ENCODE measurements at places on chromosomes 3 and 15. TPM values are rescaled to one million over a fixed set of nuclear protein-coding genes. Genes with fewer than 3 reads are reported as not detected.

DNA sequence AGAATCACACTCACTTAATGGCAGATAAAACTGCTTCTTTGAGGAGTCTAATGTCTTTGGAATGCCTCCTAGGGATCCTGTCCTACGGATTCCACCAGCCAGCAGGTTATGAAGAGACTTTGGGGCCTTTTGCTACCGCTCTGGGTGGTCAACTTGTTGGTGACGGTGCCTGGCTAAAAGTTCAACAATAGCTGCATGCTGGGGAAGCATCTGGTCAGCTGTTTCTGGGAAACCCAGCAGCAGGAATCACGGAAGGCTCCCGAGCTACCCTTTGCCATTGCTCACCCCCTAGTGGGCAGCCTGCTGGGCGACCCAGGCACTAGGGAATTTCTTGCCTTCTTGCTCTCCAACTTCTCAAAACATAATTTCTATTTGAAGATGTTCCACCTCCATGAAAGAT, 263.3 kb downstream of the NEK10 start:
- DNase-seq = no peak

PLA2G4E gene
- total RNA-seq = 33.8 TPM

DNA sequence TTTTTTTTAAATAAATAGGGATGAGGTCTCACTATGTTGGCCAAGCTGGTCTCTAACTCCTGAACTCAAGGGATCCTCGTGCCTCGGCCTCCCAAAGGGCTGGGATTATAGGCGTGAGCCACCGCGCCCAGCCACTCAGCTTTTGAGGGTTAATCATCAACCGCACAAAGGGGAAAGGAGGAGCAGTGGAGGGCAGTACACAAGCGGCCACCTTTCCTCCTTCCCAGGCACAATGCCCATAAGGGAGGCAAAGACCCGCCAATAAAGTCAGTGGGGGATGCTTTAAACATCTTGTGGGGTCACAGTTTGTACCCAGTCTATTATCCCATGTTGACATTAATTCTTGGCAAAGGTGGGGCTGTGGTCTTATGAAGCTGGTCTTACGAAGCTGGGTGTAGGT, 32.4 kb downstream of the EHD4 start:
- no peak for DNase-seq

DUT gene
- total RNA-seq = 50.4 TPM

DNA sequence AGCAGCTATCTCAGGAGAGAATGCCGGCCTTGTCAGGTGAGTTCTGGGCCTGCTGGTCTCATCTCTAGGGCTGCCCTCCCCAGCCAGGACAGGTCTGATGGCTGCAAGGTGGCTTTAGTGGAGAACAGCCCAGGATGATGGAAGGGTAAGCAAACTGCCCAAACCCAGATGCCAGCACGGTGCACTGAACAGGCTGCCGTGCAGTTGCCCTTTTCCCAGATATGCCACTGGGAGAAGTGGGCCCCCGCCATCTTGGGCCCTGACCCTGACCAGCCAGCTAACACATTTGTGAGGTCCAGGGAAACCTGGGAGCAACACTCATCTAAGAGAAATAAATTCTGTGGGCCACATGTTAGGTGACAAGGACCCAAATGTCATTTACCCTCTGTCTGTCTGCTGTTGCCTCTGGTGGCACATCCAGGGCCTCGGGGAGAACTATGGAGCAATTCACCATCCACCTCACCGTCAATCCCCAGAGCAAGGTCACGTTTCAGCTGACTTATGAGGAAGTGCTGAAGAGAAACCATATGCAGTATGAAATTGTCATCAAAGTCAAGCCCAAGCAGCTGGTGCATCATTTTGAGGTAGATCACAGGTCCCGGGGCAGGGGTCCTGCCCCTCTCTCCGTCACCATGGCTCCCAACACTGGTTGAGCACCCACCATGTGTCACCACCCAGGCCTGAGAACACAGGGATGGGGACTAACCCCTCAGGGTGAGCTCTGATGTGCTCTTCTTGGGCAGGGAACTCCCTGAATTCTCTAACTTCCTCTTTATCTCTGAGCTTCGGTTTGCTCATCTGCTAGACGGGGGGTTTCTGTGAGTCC, 1.8 kb downstream of the ITIH1 start:
- no peak for DNase-seq

- no peak for DNase-seq
Measured at GRCh38 chr15:91855241-91855640, 1.7 kb downstream of the SLCO3A1 start.

GRCh38 chr3:108322352-108322751, 26.0 kb downstream of the HHLA2 start:
- DNase-seq = no peak

- no peak for DNase-seq
Measured at GRCh38 chr15:71302861-71303410, 187.7 kb downstream of the THSD4 start.

DNA sequence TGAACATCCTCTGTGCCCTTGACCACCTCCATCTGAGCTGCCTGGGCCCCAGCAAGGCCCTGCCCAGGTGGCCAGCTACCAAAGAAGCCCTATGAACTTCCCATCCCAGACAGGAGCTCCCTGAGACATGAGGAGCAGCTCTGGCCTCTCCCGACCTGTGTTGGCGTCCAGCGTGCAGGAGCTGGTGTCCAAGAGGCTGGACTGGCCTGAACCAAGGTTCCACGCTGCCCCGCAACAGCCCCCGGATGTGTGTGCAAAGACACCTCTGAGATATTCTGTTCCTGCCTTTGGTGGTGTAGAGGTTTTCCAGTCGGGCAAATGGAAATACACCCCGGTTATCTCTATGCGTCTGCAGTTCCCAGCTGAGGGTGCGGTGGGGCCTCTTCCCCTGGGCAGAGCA, 42.1 kb downstream of the WNT7A start:
- DNase-seq = no peak

DNA sequence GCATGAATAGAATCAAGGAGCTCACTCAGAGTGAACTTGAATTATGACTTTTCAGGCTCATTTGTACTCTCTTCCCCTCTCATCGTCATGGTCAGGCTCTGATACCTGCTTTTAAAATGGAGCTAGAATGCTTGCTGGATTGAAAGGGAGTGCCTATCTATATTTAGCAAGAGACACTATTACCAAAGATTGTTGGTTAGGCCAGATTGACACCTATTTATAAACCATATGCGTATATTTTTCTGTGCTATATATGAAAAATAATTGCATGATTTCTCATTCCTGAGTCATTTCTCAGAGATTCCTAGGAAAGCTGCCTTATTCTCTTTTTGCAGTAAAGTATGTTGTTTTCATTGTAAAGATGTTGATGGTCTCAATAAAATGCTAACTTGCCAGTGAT, 9.6 kb downstream of the CCNDBP1 start:
- DNase-seq = no peak

DNA sequence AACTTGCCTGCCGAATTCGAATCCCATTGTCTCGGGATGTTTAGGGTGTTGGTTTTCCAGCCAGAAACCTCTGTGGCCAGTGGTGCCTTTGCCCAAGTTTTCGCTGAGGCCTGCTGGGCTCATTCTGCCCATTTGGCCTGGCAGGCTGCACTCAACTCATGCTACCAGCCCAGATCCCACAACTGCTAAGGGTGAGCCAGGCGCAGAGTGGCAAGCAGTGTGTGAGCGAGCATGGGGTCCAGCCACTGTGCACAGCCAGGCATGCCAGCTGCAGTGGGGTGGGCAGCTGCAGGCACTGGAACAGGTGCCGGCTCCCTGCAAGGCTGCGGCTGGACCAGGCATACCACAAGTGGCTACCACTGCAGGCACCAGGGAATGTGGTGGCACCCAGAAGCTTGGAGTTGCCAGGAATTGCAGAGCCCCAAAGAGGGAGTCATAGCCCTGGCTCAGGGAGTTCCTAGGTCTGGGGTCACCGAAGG, 151.4 kb upstream of the P2RY1 start:
- no peak for DNase-seq

UROC1 gene
- not detected for total RNA-seq

GP9 gene
- total RNA-seq = 0.49 TPM

GRCh38 chr3:30657914-30658313, 51.5 kb downstream of the TGFBR2 start:
- no peak for DNase-seq

GRCh38 chr3:47890126-47890827, 87.3 kb downstream of the DHX30 start:
- no peak for DNase-seq

DNA sequence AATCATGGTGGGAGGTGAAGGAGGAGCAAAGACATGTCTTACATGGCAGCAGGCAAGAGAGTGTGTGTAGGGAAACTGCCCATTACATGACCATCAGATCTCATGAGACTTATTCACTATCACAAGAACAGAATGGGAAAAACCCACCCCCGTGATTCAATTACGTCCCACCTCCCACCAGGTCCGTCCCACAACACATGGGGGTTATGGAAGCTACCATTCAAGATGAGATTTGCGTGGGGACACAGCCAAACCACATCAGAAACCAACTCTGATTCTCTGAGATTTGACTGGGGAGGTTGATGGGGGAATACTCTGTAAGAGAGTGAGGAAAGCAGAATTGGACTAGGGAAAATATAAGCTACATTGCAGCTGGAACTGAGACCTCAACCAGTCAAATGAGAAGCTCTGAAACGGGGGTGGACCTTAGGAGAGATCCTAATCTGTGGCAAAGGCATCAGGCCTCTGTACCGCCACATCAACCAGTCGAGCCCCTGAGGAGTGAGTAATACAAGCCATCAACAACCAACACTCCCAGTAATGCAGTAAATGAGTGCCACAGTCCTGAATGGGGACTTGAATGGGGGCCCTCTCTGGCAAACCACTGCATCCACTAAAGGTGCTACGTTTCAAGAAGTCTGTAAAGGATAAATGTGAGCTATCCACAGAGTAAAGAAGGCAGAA, 207.9 kb upstream of the GADL1 start:
- no peak for DNase-seq

GRCh38 chr15:74345051-74345450, 22.4 kb downstream of the CYP11A1 start:
- no peak for DNase-seq

Data from skin of body (tissue), 3 donors.